Endothelial cell of umbilical vein (primary cell): ENCODE measurements at places on chromosomes 5 and 9. TPM values are rescaled to one million over a fixed set of nuclear protein-coding genes. Genes with fewer than 3 reads are reported as not detected.

Gene CDC23
- 39.4 and 41.2 TPM in 2 replicates for total RNA-seq

Gene WNK2
- total RNA-seq = not detected in 2 replicates

Gene PCDHGA7
- 1.5 and 1.8 TPM in 2 replicates for total RNA-seq

Gene CATSPER3
- total RNA-seq = 0.71 TPM in 1 of 2 replicates, not detected in the other
